ENCODE measurements at places on chromosomes 6 and 20.

DNA sequence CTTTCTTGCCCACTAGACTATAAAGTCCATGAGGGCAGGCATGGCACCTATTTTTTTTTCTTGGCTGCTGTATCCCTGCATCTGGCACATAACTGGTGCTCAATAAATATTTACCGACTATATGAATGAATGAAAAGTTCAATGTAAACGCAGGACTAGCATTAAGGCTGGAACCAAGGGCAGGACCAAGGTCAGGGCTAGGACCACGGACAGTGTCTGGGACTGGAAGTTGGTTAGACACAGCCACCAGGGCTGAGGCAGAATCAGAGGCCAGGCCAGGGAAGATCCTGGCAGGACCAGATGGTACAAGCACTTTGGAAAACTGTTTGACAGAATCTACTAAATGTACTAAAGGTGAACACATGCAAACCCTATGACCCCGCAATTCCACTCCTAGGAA, 3.7 kb downstream of the TNXB start:
- no peak for DNase-seq

DNA sequence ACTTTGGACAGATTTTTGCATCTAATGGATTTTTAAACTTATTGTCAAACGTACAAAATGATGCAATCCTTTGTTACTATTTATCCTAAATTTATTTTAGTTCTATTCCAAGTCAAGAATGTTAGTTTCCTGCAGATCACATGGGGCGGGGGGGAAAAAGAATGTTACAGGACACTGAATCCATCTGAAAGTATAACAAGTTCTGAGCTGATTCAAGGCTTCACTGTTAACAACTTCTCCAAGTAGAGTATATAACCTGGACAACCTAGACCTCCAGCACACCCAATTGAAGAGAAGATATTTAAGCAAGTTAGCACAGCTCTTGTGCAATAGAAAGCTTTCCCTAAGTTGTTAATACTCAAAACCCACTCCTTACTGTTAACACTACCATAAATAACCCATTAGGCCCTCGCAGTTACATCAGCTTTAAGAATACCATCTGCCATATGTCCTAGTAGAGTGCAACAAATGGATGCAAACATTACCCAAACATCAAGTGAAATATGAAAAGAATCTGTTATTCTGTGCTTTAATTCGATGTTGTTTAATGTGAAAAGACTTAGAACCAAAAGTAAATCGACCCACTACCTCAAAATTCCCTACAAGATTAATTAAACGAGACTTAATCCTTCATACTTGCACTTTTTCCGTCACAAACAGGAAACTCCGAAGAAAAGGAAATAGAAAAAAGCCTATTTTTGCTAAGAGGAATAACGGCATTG, 1.3 kb downstream of the SEC63 start:
- peak; percentile 24 for DNase-seq

DNA sequence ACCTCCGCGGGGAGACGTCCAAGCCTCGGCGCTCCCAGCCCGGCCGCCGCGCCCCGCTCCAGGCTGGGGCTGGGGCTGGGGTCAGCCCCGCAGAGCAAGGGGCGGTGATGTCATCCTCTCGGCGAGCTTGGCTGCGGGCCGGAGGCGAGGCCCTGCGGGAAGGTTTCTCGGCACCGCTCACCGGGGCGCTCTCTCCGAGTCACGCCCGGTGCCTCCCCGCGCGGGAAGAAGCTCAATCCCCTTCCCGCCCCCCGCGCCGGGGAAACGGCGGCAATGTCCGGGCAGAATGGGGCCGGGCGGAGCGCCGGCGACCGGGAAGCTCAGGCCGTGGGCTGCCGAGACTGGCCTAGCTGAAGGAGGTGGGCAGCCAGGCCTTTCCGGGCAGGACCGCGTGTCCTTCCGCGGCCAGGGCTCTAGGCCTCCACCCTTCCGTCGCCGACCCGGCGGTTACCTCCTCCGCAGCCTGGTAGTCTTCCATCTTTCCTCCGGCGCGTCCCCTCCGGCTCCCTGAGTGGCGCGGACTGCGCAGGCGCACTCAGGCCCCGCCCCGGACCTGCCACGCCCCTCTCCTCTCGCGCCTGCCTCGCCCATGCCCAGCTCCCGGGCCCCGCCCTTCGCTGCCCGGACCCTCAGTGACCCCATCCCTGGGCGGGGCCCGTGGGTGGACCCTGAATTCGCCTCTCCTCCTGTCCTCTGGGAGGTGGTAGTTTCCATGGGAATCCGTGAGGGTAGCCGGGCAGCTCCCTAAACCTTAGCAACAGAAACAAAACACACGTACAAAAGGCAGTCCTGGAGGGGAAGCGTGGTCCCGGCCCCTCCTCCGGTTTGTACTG, at the start of gene DYNLT1:
DYNLT1 (minus strand) TSS at position 513 of the 833 bp plus-strand sequence; CDS start at position 478, 35 bp downstream.
- peak; percentile 92 for DNase-seq

DNA sequence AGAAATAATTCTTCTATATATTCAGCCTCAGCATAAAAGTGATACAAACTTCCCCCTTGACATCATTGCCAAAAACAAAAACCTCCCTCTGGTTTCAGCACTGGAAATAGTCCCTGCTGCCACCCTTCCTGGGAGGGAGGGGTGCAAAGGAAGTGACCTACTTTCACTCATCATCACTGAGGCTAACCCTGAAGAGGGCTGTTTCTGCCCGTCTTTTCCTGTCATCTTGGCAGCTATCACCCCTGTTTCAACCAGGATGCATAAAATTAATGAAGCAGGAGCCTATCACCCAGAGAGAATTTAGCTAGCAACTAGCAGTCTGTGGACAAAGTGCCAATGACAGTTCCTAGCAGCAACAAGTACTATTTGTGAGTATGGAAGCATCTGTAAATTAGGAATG, 397.8 kb downstream of the LAMA2 start:
- no peak for DNase-seq

- peak; percentile 91 for DNase-seq
Measured at GRCh38 chr6:105757512-105758200, 328.5 kb upstream of the PRDM1 start.

GRCh38 chr6:35624341-35625070, 64.2 kb downstream of the FKBP5 start:
- peak; percentile 7 for DNase-seq

- DNase-seq = no peak
Measured at GRCh38 chr20:1823450-1823844, 71.8 kb upstream of the SIRPA start.

DNA sequence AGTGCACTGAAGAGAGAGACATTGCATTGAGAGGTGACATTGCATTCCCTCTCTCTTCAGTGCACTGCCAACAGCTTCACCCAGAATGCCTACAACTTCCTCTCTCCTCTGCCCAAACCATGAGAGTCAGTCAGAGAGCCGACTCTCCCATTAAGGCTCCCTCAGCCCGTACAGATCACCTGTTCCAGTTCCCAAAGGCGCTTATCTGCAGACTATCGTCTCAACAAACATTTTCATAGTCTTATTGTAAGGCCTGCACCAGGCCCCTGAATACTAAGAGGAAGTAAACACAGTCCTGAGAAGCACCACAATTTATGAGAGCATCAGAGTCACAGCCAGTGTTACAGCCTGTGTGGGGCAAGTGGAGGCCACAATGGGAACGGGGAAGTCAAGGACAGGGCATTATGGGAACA, 53.7 kb downstream of the GFOD1 start:
- DNase-seq = no peak

- DNase-seq = no peak
Measured at GRCh38 chr20:48636301-48636700, 191.5 kb downstream of the PREX1 start.

DNA sequence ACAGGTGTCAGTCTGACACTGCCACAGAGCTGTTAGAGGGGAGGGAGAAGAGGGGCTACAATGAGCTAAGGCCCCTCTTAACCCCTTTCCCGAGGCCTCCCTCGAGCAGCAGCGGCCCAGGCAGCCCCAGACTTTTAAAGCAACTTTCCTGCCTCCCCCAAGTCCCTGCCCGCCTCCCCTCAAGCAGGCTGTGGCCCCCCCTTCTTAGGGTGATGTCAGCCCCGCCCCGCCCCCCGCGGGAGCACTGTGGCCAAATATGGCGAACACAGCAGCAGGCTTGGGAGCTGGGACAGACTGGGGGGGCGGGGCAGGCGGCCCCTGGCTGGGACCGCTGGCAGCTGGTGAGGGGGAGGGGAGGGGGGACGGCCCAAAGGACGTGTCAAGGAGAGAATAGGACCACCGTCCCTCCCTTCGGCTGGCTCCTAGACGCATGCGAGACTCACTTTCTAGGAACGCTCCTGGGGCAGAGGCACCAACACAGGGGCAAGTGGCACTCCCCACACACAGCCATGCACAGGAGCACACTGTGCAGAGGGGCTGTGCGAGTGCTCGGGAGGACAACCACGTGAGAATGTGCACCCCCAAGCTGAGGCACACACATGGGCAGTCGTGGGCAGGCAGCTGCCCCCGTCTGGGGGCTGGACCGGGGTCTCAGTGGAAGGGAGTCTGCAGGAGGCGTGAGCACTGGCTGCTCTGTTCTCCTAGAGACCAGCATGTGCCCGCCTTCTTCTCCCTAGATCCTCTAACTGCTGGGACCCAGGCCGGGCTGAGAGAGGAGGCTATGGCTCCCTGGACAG, 6.7 kb downstream of the TEAD3 start:
- DNase-seq = no peak

- no peak for DNase-seq
Measured at GRCh38 chr20:52845044-52845443, 127.1 kb upstream of the TSHZ2 start.

- no peak for DNase-seq
Measured at GRCh38 chr6:127878115-127878514, 22.7 kb downstream of the THEMIS start.

- peak; percentile 77 for DNase-seq
Measured at GRCh38 chr6:30686009-30686907, at the start of gene PPP1R18. Gene PPP1R18, minus strand, starts transcription at chr6:30686645. Its CDS starts 627 bp downstream, at chr6:30686018.

DNA sequence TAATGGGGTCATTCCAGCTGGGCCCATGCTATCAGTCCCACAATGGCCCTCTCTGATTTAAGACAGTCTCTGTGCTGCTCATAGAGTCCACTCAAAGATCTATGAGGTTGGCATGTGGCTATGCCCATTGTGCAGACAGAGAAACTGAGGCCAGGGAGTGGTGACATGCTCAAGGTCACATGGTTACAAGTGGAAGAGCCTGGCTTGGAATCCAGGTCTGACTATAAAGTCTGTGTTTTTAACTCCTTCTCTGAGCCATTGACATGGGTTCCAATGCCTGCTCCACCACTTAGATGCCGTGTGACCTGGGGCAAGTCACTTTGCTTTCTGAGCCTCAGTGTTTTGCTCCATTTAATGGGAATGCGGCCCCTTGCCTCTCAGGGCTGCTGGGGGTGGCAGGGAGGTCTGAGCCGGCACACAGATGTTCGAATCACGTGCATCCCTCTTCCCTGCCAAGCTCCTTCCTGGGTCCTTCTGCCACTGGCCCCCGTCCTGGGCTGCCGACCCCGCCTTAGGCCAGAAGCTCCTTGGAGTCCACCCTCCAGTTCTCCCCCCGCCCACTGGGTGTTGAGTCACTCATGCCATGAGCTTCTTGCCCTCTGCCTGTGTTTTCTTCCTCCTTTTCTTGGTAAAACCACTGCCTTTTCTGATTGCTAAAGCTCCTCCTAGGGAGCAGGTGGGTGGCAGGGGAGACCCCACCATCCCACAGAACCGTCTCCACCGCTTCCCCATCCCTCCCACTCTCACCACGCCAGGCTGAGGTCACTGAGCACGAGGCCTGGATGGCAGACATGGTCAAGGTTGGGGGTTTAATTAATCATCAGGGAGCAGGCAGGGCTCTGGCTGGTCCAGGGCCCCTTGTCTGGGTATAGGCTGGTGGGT, 35.7 kb downstream of the CEBPB start:
- no peak for DNase-seq

- no peak for DNase-seq
Measured at GRCh38 chr20:49585585-49586245, 17.8 kb upstream of the PTGIS start.
